ENCODE measurements at places on chromosomes 1 and 21.

DNA sequence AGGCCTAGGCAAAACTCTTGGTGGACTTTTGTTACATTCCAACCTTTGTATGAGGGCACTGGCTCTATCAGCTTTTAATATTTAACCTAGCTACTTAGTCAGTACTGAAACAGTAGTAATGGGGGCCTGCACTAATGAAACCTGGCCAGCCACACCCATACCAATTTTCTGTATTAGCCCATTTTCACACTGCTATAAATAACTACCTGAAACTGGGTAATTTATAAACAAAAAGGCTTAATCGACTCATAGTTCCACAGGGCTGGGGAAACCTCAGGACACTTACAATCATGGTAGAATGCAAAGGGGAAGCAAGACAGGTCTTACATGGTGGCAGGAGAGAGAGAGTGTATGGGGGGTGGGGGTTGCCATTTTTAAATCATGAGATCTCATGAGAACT lies 245.7 kb upstream of the RGS18 start:
- no peak for DNase-seq

GRCh38 chr21:22395965-22396364 lies 1397.8 kb downstream of the NCAM2 start:
- DNase-seq, result no peak

DNA sequence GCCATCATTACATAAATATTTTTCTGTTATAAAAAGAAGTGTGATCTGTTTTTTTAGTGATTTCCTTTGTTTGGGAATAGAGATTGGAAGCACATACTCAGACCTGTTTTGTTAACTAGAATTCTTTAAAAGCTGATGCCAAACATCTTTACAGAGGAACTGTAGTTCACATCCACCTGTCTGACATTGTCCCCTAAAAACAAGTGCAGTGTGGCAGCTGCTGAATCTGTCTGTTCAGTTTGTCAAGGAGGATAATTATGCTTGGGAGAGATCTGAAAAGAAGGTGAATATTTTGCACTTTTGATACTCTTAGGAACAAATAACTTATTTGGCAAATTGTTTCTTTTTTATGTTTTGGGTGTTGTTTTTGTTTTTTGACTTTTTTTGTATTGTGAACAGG lies 13.6 kb downstream of the AGMAT start:
- no peak for DNase-seq

DNA sequence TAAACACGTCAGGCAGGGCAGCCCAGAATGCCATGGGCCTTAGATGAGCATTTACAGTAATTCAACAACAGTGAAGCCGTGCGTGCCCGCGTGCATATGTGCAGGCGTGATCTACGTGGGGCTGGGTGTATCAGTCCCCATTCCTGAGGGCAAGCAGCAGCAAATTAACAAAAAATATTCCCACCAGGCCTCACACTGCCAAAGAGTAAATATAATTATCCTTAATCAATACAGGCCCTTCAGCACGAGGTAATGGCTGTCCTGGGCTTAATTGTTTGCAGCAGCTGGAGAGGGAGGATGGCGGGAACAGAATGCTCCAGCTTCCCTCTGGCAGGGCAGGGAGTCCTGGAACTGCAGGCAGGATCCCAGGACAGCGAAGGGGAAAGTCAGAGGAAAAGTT lies 91.8 kb downstream of the DDX20 start:
- DNase-seq, result no peak

DNA sequence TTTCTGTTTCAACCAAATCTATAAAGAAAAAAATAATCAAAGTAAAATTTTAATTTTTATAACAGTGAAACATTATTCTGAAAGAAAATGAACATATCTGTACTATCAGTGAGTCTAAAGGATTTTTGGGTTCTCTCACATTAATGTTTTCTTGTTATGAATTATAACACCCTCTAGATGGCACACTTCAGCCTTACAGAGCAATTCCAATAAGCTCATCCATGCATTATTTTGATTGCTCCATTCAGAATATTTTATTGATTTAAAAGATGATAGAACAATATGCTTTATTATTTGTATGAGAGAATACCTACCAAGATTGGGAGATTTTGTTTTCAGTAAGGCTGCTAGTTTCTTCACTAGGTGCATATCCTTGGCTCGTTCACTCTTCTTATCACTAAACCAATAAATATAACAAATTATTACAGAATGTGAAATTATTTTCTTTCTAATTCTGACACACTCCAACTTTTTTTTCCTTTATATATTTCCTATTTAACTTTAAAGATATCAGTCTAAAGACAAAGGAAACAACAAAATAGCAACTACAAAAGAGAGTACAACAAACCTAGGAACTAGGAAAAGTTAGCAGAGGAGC lies 82.4 kb downstream of the RAB3GAP2 start:
- peak; percentile 45 for DNase-seq

DNA sequence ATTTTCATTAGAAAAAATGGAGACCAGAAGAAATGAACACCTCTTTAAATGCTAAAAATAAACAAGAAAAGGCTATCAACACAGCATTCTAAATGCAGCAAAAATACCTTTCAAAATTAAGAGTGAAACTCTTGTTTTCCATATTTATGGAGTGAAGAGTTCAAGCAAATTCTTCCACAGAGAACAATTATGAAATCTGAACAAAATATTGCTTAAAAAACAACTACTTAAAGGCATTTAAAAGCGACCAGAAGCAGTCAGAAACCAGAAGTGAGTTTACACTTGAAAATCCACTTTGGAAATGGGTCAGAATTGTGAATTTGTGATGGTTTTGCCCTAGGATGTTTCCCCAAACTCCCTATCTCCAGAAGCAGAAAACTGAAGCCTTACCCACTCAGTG lies 60.9 kb upstream of the KCNH1 start:
- no peak for DNase-seq

DNA sequence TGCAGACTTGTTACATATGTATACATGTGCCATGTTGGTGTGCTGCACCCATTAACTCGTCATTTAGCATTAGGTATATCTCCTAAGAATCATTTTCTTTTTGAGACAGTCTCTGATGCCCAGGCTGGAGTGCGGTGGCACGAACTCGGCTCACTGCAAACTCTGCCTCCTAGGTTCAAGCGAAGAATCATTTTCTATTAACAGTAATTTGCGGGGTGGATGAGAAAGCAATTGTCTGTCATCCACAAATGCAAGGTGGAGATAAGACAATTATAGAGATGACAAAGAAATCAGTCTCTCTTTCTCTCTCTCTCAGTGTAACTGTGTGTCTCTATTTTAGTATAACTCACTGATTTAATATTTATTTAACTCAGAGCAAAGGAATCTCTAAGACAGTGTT lies 131.0 kb upstream of the KIAA1614 start:
- no peak for DNase-seq

- DNase-seq, result peak; percentile 33
These were observed 208.7 kb downstream of the HLX start for GRCh38 chr1:221087919-221088318.

DNA sequence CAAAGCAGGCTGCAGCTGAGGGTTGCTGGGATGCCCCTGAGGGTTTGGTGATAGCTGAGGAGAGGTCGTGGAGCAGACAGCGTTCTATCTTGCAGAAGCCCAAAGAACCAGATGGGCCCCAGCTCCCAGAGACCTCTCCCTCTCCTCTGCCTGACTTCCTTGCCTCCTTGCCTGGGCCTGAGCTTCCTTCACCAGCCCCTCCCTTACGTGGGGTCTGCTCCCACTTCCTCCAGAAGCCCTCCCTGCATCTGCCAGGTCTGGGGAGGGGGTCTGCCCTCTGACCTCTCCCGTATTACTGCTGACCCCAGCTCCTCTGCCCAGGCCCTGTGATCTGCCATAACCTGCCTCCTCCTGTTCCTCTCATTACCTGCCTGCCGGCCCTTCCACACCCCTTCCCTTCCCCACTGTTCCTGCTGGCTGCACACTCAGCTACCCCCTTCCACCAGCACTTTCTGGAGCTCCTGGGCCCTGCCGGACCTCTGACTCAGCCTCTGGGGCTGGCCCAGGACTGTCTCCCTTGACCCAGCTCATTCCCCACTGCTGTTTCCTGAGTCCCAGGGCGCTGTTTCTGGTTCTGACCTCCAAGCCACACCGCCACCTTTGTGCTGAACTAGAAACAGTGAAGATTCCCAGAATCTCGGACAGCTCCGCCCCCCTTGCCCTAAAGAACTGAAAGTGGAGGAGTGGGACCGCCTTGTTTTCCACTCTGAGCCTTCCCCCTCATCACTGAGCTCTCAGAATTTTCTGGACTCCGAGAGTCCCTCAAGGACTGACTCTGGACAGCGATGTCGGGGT lies 237.7 kb upstream of the C1orf174 start:
- DNase-seq, result no peak

DNA sequence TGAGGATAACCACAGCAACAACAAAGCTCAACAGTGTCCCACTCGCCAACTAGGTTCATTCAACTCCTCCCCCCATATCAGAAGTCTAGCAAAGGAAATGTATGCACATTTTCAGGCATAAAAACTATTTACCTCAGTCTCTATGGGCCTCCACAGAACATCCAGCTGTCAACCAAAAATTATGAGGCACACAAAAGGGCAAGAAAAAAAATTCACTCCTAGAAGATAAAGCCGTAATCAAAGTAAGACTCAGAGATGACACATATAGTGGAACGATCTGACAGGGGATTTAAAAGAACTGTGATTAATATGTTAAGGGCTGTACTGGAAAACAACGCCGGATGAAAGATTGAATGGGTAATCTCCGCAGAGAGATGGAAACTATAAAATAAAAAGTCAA lies 158.7 kb downstream of the NTPCR start:
- no peak for DNase-seq

DNA sequence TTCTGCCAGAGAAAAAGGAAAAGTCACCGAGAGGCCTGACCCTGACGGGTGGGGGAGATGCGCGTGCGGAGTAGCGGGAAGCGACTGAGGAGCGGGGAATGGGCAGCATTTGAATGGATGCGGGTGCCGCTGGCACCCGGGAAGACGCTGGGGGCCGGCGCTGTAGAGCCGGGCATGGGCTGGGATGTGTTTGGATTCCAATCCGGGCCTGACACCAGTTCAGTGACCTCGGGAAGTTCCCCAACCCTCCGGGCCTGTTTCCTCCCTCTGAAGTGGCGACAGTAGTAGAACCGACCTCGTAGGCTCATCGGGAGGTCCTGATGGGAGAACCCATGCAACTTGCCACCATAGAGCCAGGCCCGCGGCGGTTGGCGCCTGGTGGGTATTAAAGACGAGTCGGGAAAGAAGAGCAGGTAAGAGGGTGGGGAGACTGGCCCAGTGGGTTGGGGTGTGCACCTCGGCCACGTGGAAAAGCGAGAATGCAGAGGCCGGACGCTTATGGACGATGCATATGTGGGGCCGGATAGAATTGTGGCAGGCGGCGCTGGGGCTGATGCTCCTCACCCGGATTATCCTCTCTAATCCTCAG lies 642 bp upstream of the SLC16A1 start:
- no peak for DNase-seq

DNA sequence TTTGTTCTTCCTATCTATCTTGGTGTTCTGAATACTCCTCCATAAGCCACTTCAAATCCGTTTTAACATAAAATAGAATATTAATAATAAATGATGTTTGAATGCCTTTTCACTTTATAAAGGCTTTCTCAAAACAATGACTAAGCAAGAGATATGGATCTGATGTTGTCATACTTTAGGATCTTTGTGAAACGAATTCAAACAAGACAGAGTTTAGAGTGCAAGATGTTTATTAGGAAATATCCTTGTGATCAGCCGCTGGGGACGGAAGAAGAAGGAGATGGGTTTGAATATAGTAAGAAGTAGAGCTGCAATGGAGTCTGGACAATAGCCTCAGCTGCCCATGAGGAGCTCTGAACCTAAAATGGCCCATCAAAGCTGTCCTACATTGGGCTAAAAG lies 351.8 kb downstream of the NEGR1 start:
- DNase-seq, result no peak

DNA sequence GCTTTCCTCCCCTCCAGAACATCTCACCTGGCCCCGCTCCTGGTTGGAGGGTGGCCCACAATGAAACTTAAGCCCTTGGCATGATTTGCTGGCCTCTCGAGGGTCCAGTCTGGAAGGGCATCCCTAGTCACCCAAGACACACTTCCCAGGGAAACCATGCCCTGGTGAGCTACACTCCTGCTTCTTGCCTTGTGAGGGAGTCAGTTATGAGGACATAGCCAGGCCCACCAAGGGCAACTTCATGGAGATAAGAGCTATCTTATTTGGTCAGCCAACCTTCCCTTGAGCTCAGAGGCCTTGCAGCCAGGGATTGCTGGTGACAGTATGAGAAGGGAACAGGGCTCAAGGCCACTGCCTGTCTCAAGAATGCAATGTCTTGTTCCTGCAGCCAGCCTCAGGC lies 9.7 kb downstream of the TNR start:
- DNase-seq, result no peak

DNA sequence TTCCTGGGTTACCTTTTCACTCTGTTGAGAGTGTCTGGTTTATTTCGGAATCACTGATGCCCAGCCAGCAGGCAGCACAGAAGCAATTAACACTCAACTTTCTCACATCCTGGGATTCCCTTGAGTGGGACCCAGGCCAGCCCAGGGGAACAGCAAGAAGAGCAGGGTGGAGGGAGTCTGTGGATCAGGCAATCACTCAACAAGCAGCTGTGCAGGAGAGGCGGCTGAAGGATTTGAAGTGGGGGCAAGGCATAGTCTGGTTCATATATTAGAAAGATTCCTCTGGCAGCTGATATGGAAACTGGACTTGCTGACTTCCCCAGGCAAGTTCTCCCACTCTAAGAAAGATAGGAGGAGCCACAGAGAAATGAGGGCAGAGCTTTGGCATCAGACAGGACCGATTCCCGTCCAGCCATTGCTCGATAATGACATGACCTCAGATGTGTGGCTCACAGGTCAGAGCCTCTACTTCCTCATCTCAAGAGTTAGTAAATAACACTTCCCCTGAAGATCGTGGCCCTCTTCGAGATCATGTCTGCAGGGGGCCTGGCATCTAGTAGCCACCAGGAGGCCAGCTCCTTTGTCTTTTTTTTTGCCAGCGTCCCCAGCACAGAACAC lies 12.4 kb downstream of the EPHA8 start:
- DNase-seq, result no peak

DNA sequence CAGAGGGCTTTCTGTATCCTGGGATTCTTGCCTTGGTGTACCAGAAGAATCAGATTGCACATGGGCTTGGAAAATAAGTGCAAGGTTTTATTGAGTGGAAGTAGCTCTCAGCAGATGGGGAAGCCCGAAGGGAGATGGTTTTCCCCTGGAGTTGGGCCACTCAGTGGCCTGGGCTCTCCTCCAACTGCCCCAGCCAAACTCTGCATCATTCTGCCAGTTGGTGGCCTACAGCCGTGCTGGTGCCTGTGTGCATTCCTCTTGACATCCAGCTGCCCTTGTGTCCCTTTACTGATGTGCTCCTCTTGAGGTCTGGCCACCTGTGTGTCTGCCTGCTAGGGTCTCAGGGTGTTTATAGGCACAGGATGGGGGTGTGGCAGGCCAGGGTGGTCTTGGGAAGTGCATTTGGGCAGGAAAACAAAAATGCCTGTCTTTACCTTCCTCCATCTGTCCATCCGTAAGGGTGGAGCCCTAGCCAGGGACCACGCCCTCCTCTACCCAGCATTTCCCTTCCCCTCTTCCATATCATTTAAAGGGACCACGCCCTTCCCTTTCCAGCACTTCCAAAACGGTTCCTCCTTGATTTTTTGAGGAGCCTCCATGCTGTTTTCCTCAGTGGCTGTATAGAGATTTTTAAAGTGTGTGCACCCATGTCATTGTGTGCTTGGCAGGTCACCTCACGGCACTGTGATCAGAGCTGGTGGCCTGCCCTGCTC lies 18.9 kb downstream of the SNAP47 start:
- DNase-seq, result peak; percentile 69

Data from AG20443 (cell line).